ENCODE measurements at places on chromosomes 11 and 22.

GRCh38 chr11:79668575-79668974 lies 227.7 kb upstream of the TENM4 start:
- DNase-seq = no peak

DNA sequence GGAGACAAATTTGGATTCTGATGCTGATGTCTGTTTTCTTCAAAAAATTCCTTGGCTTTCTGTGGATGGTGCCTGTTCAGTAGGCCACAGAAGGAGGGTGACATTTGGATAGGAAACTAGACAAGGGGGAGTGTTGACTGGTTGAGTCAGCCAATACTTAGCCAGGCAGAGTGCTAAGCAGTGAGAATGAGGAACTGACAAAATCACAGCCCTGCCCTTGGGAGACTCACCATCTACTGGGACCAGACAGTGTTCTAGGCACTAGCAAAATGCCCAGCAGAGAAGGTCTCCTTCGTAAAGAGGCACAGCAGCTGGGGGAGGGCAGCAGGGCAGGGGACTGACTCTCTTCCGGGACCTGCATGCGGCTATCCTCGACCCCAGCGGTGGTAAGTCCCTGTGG lies 190.2 kb downstream of the DSCAML1 start:
- no peak for DNase-seq

DNA sequence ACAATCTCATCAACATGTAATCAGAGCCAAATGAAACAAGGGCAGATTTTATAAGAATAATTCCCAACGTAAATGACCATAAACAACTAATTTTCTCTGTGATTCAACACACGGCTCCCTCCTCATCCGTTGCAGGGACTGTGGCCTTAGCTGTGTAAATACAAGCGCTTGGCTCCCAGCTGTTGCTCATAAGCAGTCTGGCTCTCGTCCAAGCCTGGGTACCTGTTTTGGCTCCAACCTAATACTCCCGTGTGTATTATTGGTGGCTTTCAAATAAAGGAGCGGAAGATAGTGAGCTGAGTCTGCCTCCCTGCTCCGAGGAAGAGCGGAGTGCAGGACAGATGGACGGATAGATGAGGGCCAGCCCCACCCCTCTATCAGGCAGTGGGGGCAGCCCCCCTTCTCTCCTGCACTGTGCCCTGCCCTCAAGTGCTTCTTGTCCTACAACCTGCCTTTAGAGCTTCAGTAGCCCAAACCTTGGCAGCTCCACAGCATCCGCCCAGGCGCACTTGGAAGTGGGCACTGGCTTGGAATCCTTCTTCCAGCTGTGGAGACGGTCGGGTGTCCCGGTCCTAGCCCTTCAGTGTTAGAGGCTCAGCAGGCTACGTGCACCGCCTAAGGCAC lies 670.9 kb downstream of the BRD1 start:
- DNase-seq = peak; percentile 4

- DNase-seq = peak; percentile 12
Measured at GRCh38 chr11:102064316-102064715, 17.1 kb downstream of the CFAP300 start.

DNA sequence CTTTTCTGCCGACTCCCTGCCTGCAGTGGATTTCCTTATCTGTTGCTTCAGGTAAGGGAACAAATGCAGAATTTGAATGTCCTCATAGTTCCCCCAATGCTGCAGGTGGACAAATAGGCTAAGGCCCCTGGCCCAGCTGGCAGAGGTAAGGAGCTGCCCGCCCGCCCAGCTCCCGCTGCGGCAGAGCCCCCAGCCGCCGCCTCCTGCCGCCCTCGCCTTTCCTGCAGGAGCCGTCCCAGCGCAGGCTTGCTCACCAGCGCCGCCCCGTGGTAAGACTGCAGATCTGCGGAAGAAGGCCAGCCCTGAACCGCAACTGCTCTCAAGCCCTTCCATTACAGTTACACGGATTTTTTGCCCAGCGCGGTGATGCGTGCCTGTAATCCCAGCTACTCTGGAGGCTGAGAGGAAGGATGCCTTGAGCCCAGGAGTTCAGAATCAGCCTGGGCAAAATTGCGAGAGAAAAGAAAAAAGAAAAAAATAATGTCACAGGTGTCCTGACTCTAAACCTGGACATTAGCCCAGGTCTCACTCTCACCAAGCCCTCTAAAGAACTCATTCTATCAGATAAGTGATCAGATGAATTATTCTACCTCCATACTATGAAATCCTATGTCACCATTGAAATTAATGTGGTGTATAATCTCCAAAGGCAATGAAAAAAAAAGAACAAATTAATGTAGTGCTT lies 51.2 kb upstream of the EMID1 start:
- peak; percentile 61 for DNase-seq

DNA sequence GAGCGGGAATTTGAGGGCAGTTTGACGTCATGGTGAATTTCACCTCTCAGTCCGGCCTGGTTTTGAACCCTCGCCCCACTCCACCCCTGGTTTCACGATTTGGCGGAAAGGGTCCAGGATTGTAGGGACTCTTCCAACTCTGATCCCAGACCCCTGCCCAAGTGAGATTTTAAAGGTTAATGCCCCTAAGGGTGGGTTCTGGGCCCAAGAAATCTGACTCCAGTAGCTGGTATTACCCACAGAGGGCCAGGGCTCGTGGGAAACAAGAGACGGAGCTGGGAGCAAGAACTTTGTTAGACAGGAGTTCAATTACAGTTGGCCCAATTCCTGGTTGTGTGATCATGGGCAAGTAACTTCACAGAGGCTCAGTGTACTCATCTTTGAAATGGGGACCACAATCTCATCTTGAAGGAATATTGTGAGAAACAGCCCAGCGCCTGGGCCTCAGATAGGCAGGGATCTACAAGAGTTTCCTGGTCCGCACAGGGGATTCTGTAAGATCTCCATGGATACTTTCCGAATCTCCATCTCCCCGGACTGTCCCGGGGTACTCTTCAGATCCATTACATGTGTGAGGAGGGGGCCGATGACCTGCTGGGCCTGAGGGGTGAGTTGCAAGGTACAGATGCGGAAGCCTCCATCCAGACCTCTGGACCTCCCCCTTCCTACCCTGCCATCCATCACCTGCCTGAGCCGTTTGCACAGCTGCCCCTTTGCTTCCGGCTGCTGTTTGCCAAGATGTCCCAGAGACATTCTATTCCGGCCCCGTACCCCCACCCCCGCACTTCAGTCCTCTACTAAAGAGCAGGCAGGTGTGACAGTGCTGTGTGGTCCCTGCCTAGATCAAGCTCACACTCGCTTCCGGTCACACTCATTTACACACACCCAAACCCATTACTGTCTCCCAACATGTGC lies 687 bp upstream of the CALCA start:
- DNase-seq = no peak

DNA sequence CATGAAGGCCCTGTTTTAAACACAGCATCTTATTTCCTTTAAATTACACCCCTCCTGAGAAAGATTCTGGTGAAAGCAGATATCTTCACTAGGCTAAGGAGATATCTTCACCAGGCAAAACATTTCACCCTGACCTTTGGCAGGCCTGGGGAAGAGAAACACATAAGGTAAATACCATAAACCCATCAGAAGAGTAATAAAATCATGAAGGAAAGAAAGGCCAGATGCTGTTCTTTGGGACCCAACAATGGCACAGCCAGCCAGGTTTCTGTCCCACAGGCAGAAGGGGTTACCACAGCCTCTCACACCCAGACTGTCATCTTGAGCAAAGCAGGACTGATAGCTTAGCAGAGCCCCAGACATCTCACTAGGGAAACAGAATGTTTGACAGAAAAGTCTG lies 125.4 kb downstream of the CCDC34 start:
- no peak for DNase-seq

GRCh38 chr11:127806501-127806900 lies 780.9 kb downstream of the ETS1 start:
- no peak for DNase-seq

DNA sequence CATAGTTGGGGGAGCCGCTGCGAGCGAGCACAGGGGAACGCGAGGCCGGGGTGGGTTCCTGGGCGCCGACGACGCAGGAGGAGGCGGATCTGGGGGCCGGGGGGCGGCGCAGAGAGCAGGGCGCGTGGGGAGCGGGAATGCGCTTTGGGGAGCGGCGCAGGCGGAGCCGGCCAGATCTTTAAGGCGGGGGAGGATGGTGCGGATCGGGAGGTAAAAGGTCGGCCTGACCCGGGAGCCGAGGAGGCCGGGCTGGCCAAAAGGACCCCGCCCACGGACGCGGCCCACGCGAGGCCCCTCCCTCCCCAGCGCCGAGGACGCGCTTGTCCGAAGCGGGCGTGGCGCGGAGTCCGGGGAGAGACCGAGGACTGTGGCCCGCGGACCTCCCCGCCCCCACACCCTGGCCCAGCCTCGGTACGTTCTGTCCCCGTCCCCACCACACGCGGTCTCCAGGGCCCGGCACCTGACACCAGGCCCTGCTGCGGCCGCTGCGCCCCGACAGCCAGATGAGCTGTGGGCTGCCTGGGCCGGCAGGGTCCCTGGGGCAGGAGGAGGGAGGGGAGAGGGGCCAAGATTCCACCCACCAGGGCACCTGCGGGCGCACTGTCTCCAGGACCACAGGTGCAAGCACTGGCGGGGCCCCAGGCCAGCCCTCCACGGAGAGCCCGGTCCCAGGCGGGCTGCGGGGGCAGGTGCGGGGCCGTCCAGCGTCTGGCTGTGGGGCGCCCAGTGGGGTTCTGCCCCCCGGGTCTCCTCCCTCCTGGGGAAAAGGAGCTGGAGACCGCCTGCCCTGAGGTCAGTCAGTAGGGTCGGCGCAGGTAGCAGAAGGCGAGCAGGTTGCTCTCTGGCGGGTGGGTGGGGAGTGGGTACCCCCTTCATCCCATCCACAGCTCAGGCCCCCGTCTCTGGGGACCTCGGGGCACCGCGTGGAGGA lies 10.9 kb downstream of the PIM3 start:
- DNase-seq = peak; percentile 94

DNA sequence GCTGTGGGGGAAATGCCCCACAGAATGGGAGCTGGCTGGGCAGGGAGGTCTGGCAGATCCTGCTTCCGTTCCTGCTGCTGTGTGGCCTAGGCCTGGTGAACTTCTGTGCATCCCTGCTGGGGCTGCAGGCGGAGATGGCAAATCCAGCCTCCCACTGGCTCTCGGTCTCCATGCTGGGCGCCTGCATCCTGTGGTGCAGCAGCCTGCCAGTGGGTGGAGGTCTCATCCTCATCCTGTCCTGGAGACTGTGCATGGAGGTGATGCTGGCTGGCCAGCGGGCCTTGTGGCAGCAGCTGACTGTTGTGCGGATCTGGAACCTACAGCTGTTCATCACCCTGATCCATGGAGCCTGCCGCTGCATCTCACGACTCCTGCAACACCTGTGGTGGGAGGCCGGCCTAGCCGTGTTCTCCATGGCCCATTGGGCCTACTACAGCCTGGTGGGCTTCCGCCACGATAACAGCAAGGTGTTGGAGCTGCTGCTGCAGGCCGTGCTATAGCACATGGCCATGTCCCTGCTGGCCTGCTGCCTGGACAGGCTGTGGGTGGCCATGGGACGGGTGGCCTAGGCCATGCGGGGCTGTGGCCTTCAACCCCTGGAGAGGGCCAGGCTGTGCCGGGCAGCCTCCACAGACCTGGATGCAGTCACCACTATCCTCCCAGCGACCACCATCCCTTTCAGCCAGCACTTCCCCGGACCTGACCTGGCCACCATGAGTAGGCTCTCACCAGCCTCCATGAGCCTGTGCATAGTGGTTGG lies 8.8 kb upstream of the RPL3 start:
- no peak for DNase-seq

GRCh38 chr11:69385832-69386427 lies 92.0 kb downstream of the MYEOV start:
- no peak for DNase-seq

GRCh38 chr11:7851391-7851790 lies 54.6 kb upstream of the OR5P2 start:
- no peak for DNase-seq

DNA sequence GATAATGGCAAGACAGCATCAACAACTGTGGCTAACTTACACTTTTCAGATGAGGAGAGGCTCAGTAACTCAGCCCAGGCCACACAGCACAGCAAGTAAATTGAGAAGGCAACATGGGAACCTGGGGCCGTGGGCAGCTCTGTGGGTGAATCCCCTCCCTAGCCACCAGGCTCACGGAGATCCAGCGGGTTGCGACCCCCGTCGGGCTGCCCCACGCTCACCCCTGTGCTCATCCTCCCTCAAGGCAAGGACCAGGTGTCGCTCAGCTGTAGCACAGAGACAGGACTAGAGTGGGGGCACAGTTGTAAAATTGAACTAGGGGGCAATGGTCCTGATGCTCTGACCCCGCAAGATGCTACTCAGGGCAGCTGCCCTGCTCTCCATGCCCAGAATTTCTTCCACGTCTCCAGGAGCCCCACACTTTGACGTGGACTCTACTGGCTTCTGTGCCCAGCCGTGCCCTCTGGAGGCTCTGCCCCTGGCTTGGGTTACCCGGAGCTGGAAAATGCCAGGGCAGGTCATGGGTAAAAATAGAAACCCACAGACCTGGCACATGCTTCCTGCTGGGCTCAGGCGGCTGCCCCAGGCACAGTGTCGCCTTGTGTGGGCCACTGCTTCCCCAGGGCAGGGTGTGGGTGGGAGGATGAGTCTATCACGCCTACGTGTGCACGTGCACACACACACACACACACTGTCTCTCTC lies 9.0 kb downstream of the TUBA8 start:
- DNase-seq = no peak
